ENCODE measurements at places on chromosomes 4 and X.

GRCh38 chrX:2536141-2536540 is 35.4 kb upstream of the DHRSX start:
- DNase-seq: no peak

- no peak for DNase-seq
Measured at GRCh38 chr4:174284487-174284886, 776 bp downstream of the CEP44 start.

DNA sequence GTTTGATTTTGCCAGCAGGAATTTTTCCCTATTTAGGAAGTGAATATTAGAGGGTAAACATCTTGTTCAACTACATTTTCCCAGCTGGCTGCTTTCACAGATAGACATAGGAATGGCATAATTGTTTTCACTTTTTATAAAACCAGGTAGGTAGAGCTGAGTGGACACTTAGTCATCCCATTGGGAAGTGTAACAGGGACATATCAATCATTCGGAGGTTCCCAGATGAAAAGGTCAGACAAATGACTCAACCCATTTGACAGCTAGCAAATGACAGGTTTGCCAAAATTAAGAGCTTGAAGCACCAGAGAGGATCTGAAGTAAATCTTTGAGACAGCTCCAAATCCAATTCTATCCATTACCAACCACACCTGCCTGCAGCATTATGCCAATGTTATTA is 205.3 kb downstream of the SLC39A8 start:
- no peak for DNase-seq

DNA sequence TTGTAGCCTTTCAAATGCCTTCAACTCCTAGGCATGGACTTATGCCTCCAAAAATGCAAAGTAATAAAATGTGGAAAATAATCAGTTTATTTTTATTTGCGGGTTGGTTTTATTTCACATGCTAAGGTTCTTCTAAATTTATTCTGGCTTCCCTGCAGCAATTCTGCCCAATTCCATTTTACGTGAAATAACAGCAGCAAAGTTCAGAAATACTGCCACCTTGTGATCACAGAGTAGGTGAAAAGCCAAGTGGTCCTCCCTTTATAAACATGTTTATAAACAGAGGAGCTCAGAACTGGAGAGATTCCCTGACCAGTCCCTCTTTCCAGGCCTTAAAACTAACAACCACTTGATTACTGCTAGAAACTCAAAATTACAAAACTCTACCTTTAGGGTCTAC is 14.7 kb upstream of the DCHS2 start:
- no peak for DNase-seq

GRCh38 chr4:7719354-7720174 is 220.1 kb downstream of the AFAP1 start:
- DNase-seq: peak; percentile 43

Measured in occipital lobe (tissue), 3 donors.